ENCODE measurements at places on chromosomes 16 and 17.

DNA sequence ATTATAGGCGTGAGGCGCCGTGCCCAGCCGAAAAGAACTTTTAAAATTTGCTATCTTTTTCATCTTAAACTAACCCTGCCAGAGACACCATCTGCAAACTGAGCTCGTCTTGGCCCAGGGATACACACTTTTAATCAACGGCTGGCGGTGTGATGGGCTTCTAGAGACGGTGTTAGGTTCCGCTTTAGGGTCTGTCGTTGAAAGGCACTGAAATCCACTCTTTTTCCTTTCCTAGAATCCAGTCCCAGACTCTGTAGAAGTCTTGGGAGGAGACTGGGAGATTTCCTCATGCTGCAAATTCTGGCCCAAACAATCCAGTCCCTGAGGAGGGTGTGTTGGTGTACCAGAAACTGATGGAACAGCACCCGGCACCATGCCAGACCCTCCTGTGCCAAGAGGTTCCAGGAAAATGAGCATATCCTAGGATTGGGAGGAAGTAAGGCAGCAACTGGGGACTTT lies 52.0 kb upstream of the TEX2 start:
- no peak for DNase-seq

DNA sequence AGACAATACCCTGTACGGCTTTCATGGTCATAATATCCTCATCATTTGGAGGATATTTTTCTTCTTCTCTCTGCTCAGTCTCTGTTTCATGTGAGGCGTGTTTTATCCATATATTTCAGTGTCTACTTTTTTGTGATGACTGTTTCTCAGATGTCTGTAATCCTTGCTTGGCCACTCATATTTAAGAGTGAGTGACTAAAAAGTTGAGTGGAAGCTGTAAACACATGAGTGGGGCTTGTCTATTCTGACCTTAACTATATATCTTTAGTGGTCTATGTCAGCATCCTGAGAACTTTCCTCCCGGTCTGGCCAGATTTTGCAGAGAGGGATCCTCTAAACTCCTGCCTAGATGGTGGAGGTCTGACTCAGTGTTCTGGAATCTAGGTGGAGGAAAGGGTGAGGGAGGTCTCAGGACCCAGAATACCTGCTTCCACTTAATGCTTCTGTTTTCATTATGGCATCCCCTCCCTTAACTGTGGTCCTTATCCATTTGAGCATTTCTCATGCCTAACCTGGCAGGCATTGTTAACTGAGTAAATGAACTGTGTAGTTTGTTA lies 6.0 kb downstream of the DDX19B start:
- DNase-seq = no peak

DNA sequence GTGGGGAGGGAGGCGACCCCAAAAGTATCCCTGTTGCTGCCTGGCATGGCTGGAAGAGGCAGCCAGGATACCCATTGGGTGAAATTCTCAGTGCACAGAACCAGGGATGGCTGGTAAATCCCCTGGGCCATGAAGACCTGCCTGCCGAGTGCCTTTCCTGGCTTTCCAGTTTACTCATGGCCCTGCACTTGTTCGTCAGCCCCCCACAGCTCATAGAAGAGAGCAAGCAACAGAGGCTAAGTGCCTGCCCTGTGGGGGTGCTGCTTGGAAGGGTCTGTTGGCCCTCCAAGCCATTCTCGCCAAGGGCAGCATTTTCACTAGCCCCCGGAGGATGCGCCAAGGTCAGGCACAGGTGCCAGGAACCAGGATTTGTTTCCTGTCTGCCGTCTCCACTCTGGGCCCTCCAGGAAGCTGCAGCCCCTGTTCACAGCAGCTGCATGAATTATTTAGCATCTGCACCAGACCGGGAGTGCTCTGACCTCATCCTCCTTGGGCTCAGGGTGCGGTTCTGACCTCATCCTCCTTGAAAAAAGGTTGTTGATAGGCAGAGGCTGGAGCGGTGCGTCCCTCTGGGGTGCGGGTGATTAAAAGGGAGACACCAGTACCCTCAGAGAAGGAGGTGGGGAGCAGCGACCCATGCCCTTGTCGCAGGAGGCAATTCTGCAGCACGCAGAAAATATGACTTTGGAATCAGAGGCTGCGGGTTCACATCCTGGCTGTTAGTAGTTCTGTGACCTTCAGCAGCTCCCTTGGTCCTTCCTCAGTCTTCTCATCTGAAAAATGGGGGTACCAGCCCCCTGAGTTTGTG lies 14.2 kb upstream of the CD300A start:
- no peak for DNase-seq

DNA sequence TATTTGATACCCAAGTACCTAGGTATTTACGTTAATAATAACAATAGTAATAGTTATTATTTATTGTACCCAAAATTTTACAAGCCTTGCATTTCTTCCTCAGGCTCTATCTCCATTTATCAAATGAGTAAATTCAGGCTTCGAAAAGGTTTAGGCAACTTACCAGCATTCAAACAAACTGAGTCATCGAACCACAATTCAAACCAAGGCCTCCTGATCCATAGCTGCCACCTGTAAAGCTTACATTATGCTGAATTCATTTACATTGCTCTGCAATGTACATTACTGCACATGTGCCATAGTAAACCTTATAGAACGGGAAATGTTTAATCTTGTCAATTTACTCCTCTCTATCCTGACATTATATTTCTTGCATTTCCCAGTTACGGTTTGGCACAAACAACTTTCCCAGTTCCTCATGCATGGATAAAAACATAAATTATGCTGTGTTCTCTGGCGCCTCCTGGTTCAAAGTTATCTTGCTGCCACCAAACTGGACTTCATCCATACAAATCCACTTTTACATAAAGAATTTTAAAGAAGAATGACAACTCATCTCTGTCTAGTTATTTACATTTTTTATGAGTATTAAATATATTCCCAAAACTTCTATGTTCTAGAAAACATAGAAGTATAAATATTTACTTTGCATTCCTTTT lies 360.6 kb upstream of the SOX9 start:
- no peak for DNase-seq

DNA sequence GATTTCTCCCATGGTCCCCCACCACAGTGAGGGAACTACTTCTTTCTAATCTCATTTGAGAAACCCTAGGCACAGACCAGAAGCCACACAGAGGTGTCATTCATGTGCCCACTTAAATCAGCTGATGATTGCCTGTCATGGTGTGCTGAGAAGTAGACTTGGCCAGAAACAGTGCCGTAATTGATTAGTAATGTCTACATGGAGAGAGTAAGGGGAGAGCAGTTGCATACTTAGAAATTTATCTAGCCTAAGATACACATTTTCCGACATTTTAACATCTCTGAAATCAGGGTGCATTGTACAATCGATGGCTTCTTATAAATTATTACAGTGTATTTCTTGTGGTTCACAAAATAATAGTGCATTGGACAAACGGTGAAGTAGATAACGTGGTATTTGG lies 271.8 kb downstream of the IRF8 start:
- DNase-seq = no peak

All from activated CD4-positive, alpha-beta T cell treated with anti-CD3 and anti-CD28 coated beads for 24 hours (primary cell).